ENCODE measurements at places on chromosomes 4 and X.

- H3K27ac ChIP-seq, result no peak overlapping the region
- no peak overlapping the region for H3K4me3 ChIP-seq
- no peaks in the 10 kb centered on the region for H3K4me1 ChIP-seq
- no peaks in the 10 kb centered on the region for H3K36me3 ChIP-seq
These were observed 51.9 kb downstream of the EFHC2 start for GRCh38 chrX:44291468-44292092.

- DNase-seq, result no peak
- H3K4me1 ChIP-seq, result no peaks in the 10 kb centered on the region
- no peak overlapping the region for H3K27ac ChIP-seq
- H3K36me3 ChIP-seq, result no peaks in the 10 kb centered on the region
These were observed 517.0 kb downstream of the ZIC3 start for GRCh38 chrX:138082896-138083295.

- H3K27ac ChIP-seq, result no peak overlapping the region
- H3K4me3 ChIP-seq, result no peak overlapping the region
- no peaks in the 10 kb centered on the region for H3K36me3 ChIP-seq
- no peak for DNase-seq
- no peaks in the 10 kb centered on the region for H3K4me1 ChIP-seq
These were observed 71.8 kb downstream of the TMA16 start for GRCh38 chr4:163566257-163566796.

- H3K27ac ChIP-seq, result no peak overlapping the region
- H3K36me3 ChIP-seq, result peaks cover 2% of the 10 kb centered on the region
- H3K4me1 ChIP-seq, result peaks cover 29% of the 10 kb centered on the region
- H3K27me3 ChIP-seq, result peaks cover 3% of the 10 kb centered on the region
- H3K4me3 ChIP-seq, result no peak overlapping the region
These were observed 204.1 kb downstream of the PTTG2 start for GRCh38 chr4:38164346-38164745.

DNA sequence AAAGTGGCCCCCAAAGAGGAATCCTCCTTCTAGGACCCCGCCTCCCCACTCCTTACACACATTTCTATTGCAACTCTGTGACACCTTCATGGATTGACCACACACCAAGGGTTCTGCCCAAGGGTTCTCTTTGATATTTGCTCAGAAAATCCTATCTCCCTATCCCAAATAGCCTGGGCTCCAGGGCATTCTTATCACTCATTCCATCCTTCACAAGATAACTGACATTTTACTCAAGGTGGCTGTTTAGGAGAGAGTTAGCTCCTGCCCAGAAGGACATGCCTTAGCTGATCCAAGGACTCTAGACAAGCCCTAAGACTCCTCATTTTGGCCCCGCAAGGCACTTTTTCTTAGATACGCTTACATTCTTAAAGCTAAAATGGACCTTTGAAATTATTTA, 47.4 kb downstream of the ATXN3L start:
- no peak overlapping the region for H3K4me3 ChIP-seq
- H3K4me1 ChIP-seq, result no peaks in the 10 kb centered on the region
- no peaks in the 10 kb centered on the region for H3K27me3 ChIP-seq
- H3K27ac ChIP-seq, result no peak overlapping the region
- no peak for DNase-seq

- no peaks in the 10 kb centered on the region for H3K36me3 ChIP-seq
- H3K4me3 ChIP-seq, result no peak overlapping the region
- H3K4me1 ChIP-seq, result no peaks in the 10 kb centered on the region
- no peak overlapping the region for H3K27ac ChIP-seq
- no peaks in the 10 kb centered on the region for H3K27me3 ChIP-seq
- no peak for DNase-seq
These were observed 46.4 kb upstream of the FGG start for GRCh38 chr4:154658680-154659405.

DNA sequence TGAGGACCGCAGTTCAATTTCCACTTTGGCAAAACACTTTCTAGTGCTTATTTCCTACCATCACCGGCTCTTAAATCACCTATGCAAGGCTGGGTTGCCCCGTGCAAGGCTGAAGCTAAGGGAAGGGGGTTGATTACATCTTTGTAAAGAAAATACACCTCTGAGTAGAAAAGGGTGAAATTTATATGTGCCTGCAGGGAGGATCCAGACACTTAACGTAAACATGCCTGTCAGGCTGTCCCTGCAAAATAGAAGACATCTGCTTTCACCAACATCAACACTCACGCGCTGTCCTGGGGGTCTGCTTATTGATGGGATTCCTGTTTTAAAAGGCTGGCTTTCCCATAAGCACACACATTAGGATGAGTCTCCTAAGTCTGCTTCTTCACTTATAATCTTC, 92.0 kb downstream of the PRKX start:
- H3K27me3 ChIP-seq, result no peaks in the 10 kb centered on the region
- H3K36me3 ChIP-seq, result peaks cover 31% of the 10 kb centered on the region
- no peak overlapping the region for H3K4me3 ChIP-seq
- no peak for DNase-seq
- no peaks in the 10 kb centered on the region for H3K4me1 ChIP-seq
- no peak overlapping the region for H3K27ac ChIP-seq

GRCh38 chr4:7785017-7785416, 154.6 kb downstream of the AFAP1 start:
- H3K4me1 ChIP-seq, result peaks cover 12% of the 10 kb centered on the region
- H3K27ac ChIP-seq, result no peak overlapping the region
- no peak for DNase-seq
- H3K36me3 ChIP-seq, result no peaks in the 10 kb centered on the region
- no peaks in the 10 kb centered on the region for H3K27me3 ChIP-seq
- H3K4me3 ChIP-seq, result no peak overlapping the region

DNA sequence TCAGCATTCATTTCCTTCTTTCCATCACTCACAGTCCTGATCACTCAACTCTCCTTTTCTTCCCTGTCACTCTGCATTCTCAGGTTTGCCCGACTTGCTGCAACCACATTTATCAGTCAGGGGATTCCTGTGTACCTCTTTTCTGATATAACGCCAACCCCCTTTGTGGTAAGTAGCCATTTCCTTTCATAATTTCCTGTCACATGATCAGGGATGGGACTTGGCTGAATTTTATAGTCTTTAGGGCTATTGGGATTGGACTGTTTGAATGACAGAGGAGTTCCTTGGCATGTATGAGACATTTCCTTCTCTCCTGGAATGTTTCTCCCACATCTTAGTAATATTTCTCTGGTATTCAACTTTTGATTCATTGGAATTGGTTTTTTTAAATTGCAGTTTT, 11.0 kb downstream of the PGM2 start:
- H3K36me3 ChIP-seq, result peaks cover 66% of the 10 kb centered on the region
- peaks cover 32% of the 10 kb centered on the region for H3K4me1 ChIP-seq
- peak overlapping the region; percentile 16 for H3K27ac ChIP-seq
- no peak for DNase-seq
- H3K27me3 ChIP-seq, result no peaks in the 10 kb centered on the region

All from activated CD8-positive, alpha-beta T cell treated with anti-CD3 and anti-CD28 coated beads, Interleukin-2, amount 10 ng/mL, durations not matched to agents 7 days and 5 days (primary cell).